Activated CD8-positive, alpha-beta T cell treated with anti-CD3 and anti-CD28 coated beads, Interleukin-2, amount 10 ng/mL, durations not matched to agents 7 days and 5 days (primary cell): ENCODE measurements at places on chromosomes 7 and 10. TPM values are rescaled to one million over a fixed set of nuclear protein-coding genes. Genes with fewer than 3 reads are reported as not detected.
A peak's percentile ranks its signal among the peaks of the same experiment; 100 is the strongest.

DNA sequence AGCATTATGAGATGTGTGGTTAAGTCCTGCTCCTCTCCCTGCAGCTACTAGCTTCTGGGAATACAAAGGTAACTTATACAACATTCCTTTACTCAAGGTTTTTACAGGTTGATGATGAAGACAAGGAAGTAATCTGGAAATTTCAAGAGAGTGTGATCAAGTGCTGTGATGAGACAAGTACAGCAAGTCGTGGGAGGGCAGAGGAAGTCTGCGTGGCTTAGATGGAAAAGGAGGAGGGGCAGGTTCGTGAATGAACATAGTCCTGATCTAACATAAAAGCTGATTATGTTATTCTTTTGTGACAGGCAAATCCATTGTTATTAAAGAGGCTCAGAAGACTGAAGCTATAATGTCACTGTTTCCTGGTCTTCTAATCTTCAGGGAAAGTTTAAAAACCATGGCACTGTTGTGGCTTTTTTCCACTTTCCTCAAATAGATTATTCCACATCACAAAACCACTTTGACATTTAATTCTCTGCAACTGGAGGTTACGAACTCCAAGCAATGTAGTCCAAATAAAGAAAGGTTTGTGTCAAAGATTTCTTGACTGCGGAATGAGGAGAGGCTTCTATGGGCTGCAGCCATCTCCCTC is 84.1 kb downstream of the CPXM2 start:
- no peaks in the 10 kb centered on the region for H3K36me3 ChIP-seq
- H3K4me3 ChIP-seq = no peak overlapping the region
- no peak for DNase-seq
- no peak overlapping the region for H3K27ac ChIP-seq

DNA sequence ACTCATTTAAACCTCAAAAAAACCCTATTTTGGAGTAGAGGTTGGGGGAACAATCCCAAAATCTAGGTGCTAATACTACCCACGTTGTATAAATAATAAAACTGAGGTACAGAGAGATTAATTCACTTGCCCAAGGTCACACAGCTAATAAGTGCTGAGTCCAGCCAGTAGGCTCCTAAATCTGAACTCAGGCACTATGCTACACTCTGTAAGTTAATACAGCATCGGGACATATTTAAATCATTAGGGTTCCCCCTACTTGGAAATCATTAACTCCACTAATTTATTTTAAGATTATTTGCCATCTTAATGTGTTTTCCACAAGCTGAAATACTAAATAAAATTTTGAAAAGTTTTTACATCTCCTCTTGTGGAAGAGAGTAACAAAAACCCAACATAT is 24.2 kb downstream of the PIP4K2A start:
- H3K36me3 ChIP-seq = peaks cover 51% of the 10 kb centered on the region
- no peak overlapping the region for H3K27ac ChIP-seq
- DNase-seq = no peak
- no peak overlapping the region for H3K4me3 ChIP-seq
- no peaks in the 10 kb centered on the region for H3K27me3 ChIP-seq
- H3K4me1 ChIP-seq = peaks cover 85% of the 10 kb centered on the region

- no peak overlapping the region for H3K27ac ChIP-seq
- no peak overlapping the region for H3K4me3 ChIP-seq
- no peaks in the 10 kb centered on the region for H3K27me3 ChIP-seq
- DNase-seq = no peak
Observed at GRCh38 chr10:35889971-35890675, 248.0 kb upstream of the FZD8 start.

GRCh38 chr7:21269021-21269420 is 158.9 kb upstream of the SP4 start:
- H3K36me3 ChIP-seq = no peaks in the 10 kb centered on the region
- H3K4me3 ChIP-seq = no peak overlapping the region
- no peak overlapping the region for H3K27ac ChIP-seq
- DNase-seq = no peak
- H3K27me3 ChIP-seq = no peaks in the 10 kb centered on the region

GRCh38 chr7:67723591-67723990 is 727.0 kb downstream of the TYW1 start:
- no peak for DNase-seq
- no peaks in the 10 kb centered on the region for H3K27me3 ChIP-seq
- no peaks in the 10 kb centered on the region for H3K36me3 ChIP-seq

GRCh38 chr10:85293483-85293882 is 965.1 kb downstream of the CCSER2 start:
- H3K4me3 ChIP-seq = no peak overlapping the region
- no peaks in the 10 kb centered on the region for H3K36me3 ChIP-seq
- no peaks in the 10 kb centered on the region for H3K27me3 ChIP-seq
- DNase-seq = no peak

DNA sequence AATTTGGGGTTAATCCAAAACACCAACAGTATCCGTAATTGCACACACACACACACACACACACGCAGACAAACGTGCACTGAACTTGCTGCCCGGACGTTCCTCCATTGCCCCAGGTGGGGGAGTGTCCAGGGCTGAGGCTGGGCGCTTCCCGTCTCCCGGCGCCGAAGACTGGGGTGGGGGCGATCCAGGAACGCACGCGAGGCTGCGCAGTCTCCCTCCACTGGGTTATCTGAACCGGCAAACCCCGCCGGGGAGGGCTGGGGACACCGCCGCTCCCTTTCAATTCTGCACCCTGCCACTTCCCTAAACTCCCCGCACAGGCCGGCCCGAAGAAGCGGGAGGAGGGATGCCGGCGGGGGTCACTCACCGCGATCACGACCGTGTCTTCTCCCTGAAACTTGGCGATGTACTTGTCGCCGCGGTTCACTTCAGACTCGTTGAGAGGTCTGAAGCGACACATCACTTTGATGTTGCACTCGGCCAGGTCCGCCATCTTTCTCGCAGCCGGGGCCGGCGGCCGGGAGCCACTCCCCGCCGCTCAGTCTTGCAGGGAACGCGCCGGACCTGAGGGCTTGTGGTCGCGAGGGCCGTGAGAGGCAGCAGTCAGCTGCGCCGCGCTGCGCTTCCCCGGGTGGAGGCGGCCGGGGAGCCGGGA is 618 bp downstream of the KIF5B start:
- H3K27ac ChIP-seq = peak overlapping the region; percentile 97
- peak; percentile 64 for DNase-seq
- no peaks in the 10 kb centered on the region for H3K27me3 ChIP-seq
- H3K36me3 ChIP-seq = peaks cover 26% of the 10 kb centered on the region

DNA sequence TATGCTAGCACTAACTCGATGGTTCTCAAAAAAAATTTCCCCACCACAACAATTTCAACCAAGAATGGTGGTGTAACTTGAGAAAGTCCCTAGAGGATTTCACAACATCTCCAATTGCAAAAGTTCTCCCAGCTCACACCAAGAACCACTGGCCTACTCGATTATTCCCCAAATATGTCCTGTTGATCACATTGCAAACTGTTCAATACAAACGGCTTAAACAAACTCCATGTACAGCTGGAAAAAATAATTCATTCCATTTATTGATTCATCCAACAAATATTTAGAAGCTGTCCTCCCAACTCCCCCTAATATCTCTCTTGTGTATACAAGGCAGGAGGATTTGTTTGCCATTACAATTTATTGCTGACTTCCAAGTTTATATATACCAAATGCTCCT is 19.1 kb downstream of the TMEM176B start:
- no peak for DNase-seq
- peaks cover 34% of the 10 kb centered on the region for H3K27me3 ChIP-seq
- H3K4me1 ChIP-seq = peaks cover 4% of the 10 kb centered on the region
- H3K27ac ChIP-seq = no peak overlapping the region

- peaks cover 33% of the 10 kb centered on the region for H3K36me3 ChIP-seq
- no peak for DNase-seq
- H3K4me3 ChIP-seq = peak overlapping the region; percentile 97
- no peak overlapping the region for H3K27ac ChIP-seq
Observed at GRCh38 chr7:148882192-148882591, 1.9 kb downstream of the EZH2 start.

DNA sequence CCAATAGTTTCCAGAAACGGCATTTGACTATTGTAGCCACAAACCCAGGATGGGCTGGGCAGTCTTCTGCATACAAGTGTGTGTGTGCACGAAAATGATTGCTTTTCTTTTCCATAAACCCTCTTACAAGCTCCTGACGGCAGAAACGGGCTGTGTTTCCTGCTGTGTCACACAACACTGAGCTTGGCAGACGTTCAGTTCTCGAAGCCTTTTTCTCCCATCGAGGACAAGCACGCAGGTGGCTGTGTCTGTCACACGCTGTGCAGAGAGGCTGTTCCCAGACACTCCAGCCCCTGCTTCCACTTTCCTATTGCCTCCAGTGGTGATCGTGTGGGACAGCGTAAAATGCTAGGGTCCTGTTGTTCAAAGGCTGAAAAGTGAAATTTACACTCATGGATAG is 32.1 kb downstream of the RBAK start:
- peak; percentile 24 for DNase-seq
- H3K4me1 ChIP-seq = peaks cover 7% of the 10 kb centered on the region
- no peaks in the 10 kb centered on the region for H3K36me3 ChIP-seq
- no peak overlapping the region for H3K27ac ChIP-seq
- H3K27me3 ChIP-seq = peaks cover 11% of the 10 kb centered on the region

GRCh38 chr10:28020993-28021982 is 22.4 kb upstream of the ODAD2 start:
- no peak for DNase-seq
- no peak overlapping the region for H3K4me3 ChIP-seq
- no peak overlapping the region for H3K27ac ChIP-seq
- H3K36me3 ChIP-seq = no peaks in the 10 kb centered on the region
- peaks cover 8% of the 10 kb centered on the region for H3K4me1 ChIP-seq
- peaks cover 11% of the 10 kb centered on the region for H3K27me3 ChIP-seq

DNA sequence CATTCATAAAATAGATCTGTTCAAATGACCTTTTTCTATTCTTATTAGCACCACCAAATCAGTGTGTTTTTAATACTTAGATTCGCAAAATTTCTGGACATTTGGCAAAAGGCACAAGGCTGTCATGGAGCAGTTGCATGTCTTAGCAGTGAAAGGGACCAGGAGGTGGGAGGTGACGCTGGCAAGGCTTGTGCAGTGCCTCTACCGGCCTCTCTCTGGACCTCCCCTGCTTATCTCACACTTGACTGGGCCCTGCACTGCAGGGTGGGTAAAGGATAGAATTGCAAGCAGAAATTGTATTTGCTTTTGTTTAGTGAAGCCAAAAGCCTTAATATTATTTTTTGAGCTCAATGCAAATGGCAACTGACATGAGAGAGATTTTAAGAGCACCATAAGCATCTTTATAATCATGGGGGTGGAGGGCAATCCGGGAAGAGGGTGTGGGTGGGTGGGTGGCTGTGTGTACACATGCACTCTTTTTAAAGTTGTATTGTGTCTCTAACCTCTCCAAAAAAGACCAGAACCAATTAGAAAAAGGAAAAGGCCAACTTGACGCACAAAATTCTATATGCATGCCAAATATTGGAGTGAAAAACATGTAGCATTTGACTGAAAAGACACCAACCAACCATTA is 106.3 kb downstream of the WNT2 start:
- DNase-seq = no peak
- H3K36me3 ChIP-seq = no peaks in the 10 kb centered on the region
- H3K4me3 ChIP-seq = no peak overlapping the region
- H3K4me1 ChIP-seq = no peaks in the 10 kb centered on the region
- H3K27me3 ChIP-seq = no peaks in the 10 kb centered on the region

DNA sequence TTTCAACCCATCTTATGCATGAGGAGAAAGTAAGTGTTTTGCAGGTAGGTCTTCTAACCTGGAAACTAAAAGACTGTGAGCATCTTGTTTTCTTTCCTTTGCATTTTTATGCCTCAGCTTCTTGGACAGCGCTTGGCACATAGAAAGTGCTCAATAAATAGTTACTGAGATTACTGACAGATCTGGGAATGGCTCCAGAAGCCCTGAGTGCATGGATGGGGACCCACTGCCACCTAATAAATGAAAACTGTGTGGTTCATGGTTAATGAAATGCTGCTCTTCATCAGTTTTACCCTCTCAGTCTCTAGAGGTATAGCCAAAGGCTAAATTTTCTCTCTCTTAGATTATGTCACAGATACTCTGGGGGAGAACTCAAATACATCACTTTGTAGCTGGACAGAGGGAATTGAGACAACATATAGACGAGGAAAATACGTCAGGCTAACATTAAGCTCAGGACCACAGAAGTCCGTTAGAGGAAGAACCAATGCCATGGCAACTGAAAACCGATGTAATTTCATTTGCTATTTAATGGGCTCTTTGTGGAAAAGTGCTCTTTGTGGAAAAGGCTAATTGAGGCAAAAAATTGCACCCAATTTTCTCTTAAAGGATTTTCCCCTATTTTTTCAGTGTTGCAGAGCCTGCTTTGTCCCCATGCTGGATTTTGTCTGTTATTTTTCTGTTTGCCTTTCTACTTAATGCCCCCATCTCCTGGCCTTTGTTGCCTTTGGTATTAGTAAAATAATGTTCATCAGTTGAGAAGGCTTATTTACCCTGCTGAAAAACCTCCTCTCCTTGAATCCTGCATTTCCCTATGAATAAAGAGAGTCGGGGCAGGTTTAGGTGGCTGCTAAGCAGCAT is 17.8 kb downstream of the ASB4 start:
- no peaks in the 10 kb centered on the region for H3K36me3 ChIP-seq
- H3K4me3 ChIP-seq = no peak overlapping the region
- H3K27me3 ChIP-seq = peaks cover 5% of the 10 kb centered on the region

DNA sequence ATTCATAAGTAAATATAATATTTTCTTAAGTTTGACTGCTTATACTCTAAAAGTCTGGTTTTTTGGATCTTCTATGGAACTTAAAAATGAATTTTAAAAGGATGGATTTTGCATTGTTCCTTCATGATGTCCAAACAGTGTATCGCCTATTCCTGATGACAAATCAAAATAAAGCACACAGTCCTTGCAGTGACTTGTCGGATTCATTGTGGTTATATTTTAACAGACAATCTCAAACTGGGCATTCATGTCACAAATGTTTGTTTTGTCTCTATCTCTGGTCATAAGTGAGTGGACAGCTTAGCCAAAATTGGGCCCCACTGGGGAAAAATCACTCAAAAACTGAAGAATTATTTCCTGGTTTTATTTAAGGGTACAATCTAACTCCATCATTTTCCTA is 74.8 kb downstream of the LMBR1 start:
- H3K27ac ChIP-seq = no peak overlapping the region
- H3K36me3 ChIP-seq = no peaks in the 10 kb centered on the region
- H3K4me3 ChIP-seq = no peak overlapping the region
- H3K4me1 ChIP-seq = peaks cover 1% of the 10 kb centered on the region
- no peak for DNase-seq

GRCh38 chr7:92833766-92834506 is 2.4 kb downstream of the CDK6 start:
- H3K27me3 ChIP-seq = peaks cover 10% of the 10 kb centered on the region
- DNase-seq = peak; percentile 86
- peak overlapping the region; percentile 88 for H3K4me3 ChIP-seq
- peak overlapping the region; percentile 86 for H3K27ac ChIP-seq
- peaks cover 47% of the 10 kb centered on the region for H3K36me3 ChIP-seq
- peaks cover 35% of the 10 kb centered on the region for H3K4me1 ChIP-seq

Gene NEUROD6
- not detected for total RNA-seq

Gene GDF10
- not detected for total RNA-seq

Gene SEMA3A
- 1.9 TPM for total RNA-seq

Gene LGI1
- total RNA-seq = not detected

Gene HIPK2
- 17.2 TPM for total RNA-seq

Gene LRRN3
- total RNA-seq = 196 TPM

Gene VWA2
- total RNA-seq = not detected

Gene THNSL1
- total RNA-seq = 4.2 TPM

Gene C10orf105
- total RNA-seq = 0.73 TPM
